Thymus (tissue), 14 donors: ENCODE measurements at places on chromosomes 3 and 15. TPM values are rescaled to one million over a fixed set of nuclear protein-coding genes. Genes with fewer than 3 reads are reported as not detected.

PRICKLE2 gene
- polyA plus RNA-seq: 1.2 TPM

PIGBOS1 gene
- 31.4 TPM for polyA plus RNA-seq

ASB14 gene
- polyA plus RNA-seq: not detected

MAGEL2 gene
- 0.07 TPM for polyA plus RNA-seq

ZBTB11 gene
- polyA plus RNA-seq: 19.8 TPM

C3orf49 gene
- polyA plus RNA-seq: 0.05 TPM

PIGZ gene
- polyA plus RNA-seq: 3.4 TPM

CIP2A gene
- polyA plus RNA-seq: 2.0 TPM

UNC13C gene
- 0.11 TPM for polyA plus RNA-seq

DAPK2 gene
- 3.3 TPM for polyA plus RNA-seq

CHRM5 gene
- 0.16 TPM for polyA plus RNA-seq

ATP13A5 gene
- polyA plus RNA-seq: 0.37 TPM

ERICH6 gene
- polyA plus RNA-seq: 0.02 TPM

TMEM207 gene
- polyA plus RNA-seq: not detected

CLRN1 gene
- under 0.01 TPM for polyA plus RNA-seq

LRTM1 gene
- polyA plus RNA-seq: 0.62 TPM

SLITRK3 gene
- polyA plus RNA-seq: under 0.01 TPM

CCR1 gene
- 14.5 TPM for polyA plus RNA-seq

HTR3E gene
- 0.05 TPM for polyA plus RNA-seq

TMF1 gene
- polyA plus RNA-seq: 13.6 TPM

IGF2BP2 gene
- 2.0 TPM for polyA plus RNA-seq

SLC6A1 gene
- 50.0 TPM for polyA plus RNA-seq

LRRK1 gene
- 6.7 TPM for polyA plus RNA-seq

IL5RA gene
- polyA plus RNA-seq: 0.41 TPM

C15orf39 gene
- polyA plus RNA-seq: 7.0 TPM

GALNT15 gene
- polyA plus RNA-seq: 41.2 TPM

DZIP1L gene
- 1.5 TPM for polyA plus RNA-seq

IQCF6 gene
- not detected for polyA plus RNA-seq

CDC25A gene
- 0.71 TPM for polyA plus RNA-seq

ZNF770 gene
- 20.4 TPM for polyA plus RNA-seq

SLC7A14 gene
- 0.05 TPM for polyA plus RNA-seq

RBP2 gene
- 0.37 TPM for polyA plus RNA-seq

DNAH12 gene
- polyA plus RNA-seq: 1.2 TPM
